ENCODE measurements at places on chromosomes 6 and 20.

- no peak for DNase-seq
These were observed 13.6 kb downstream of the TXLNB start for GRCh38 chr6:139278190-139278589.

DNA sequence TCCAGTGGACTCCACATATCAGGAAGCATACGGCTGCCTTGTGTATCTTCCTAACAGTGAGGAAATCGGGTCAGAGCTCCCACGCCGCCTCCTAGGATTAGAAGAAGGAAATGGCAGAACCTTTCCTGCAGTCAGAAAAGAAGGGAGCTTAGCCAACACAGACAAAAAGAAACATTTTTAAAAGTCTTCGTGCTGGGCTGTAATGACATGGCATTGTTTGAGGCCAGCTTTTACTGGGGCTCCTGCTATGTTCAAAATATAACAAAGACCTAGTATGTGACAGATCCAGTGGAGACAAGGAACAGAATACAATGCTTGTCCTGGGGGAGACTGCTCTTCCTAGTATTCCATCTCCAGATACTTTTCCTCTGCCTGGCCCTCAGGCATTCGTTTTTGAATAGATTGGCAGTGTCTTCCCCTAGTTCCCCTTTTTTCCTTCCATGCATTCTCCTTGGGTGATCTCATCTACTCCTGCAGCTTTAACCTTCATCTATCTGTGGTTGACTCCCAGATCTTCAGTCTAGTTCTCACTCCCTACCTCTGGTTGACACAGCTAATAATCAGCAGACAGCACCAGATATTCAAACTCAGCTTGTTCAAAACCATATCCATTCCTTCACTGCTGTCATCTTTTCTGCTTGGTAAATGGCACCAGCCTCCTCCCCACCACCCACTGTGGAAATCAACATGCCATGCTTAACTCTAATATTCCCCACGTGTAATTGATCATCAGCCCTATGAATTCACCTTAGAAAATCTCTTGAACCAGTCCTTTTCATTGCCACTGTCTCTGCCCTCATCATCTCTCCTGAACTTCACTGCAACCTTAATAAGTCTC is 94.5 kb upstream of the VSTM2L start:
- DNase-seq, result no peak

DNA sequence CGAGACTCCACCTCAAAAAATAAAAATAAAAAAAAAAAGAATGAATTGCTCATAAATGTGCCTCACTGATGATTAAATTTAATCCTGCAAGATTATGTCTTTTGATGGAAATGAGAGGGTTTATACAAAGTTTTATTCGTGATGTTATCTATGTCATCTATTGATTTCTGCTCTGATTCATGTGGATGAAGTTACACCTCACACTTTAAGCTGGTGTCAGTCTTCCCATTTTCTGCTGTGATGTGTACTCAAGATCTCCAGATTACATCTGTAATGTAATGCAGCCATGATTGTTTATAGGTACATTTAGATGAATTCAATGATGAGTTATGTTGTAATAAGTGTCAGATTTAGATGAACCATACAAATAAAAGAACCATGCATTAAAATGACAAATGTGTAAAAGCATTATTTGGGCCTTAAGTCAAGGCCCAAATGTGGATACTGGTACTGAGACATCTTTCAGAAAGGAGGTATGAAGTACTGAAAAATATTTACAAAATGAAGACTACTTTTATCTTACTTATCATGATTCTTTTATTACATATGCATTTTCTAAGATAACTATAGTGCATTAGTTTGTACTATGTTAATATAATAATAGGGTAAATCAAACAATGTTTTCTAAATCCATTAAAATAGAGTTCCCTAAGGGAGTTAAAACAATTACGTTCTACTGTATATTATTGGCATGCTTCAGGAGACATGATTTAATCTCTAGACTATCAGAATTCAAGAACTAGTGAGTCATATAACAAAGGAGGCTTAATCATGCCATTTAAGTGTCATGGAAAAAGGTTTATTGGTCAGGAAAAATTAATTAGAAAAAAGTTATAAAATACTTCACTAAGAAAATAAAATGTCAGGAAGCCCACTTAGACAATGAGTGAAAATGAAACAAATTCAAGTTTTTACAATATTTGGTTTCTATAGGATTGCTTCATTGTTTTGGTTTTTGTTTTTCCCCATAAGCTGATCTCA is 34.5 kb downstream of the HCRTR2 start:
- DNase-seq, result no peak

DNA sequence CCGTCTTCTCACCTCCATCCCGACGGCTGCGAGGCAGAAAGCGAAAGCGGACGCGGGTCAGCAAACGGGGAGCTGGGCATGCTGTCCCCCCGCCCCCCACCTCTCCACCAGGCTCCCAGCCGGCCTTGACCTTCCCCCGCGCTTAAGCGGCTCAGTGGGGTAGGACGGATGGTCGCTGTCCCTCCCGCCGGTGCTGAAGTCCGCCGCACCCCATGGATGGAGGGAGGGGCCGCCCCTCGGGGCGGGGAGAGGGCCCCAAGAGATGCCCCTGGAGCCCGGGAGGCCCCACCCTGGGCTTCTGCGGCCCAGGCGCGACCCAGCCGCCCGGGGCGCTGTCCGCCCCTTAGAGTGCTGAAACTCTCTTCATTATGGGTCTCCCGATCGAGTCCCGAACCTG is at the start of gene KCNB1:
KCNB1 (minus strand) TSS at position 48 of the 397 bp plus-strand sequence. CDS start 188 bp downstream, outside the sequence.
- DNase-seq, result peak; percentile 5

DNA sequence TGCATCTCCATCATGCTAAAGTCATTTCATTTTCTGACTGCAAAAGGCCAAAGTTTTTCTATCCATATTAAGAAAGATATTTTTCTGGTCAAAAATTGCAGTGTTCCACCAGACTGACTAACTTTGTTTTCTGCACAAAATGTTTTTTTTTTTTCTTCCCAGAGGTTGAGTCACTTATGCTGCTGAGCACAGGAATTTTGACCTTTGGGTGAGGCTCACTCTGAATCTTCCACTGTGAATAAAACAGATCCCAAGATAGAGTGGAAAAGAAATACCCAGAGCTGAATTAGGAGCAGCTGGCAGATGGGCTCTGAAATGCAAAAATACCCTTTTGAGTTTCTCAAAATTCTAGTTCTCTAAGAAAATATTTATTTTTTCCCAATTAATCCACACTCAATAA is 996.8 kb downstream of the KIF16B start:
- no peak for DNase-seq

GRCh38 chr6:169883316-169883715 is 131.9 kb downstream of the ERMARD start:
- DNase-seq, result no peak

DNA sequence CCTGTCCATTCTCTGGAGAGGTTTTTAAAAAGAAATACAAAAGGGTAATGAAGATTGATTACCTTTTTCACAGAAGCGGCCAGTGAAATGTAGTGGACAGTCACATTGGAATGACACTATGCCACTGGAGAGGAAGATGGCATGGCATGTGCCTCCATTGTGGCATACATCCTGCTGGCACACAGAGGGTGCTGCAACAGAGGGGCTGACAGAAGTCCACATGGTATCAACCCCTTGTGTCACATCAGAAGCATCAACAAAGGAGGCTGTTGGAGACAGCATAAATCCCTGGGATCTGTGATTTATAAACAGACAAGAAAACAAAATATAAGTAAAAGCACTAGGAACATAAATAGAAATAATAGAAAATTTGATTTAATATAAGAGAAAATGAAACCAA is 594.9 kb downstream of the PHF3 start:
- DNase-seq, result no peak

- DNase-seq, result no peak
These were observed 56.3 kb downstream of the RGS17 start for GRCh38 chr6:153074761-153075160.

- no peak for DNase-seq
These were observed 944.5 kb downstream of the QKI start for GRCh38 chr6:164359036-164359435.

DNA sequence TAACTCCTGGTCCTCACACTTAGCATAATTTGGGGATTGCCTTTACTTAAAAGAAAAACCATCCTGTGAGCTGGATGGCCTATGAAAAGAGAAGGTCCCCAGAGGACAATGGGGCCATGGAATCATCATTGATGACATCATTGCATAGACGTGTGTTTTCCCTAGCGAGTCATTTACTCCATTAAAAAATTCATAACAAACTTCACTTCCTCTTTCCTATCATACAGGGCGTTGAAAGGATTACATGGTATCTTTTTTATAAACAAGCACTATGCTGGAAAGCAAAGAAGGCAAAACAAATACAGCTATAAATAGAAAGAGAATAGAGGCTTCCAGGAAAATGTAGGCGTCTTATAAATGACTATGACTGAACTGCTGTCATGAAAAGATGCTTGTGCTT is 11.3 kb upstream of the COL12A1 start:
- no peak for DNase-seq
